Activated T-cell treated with anti-CD3 and anti-CD28 coated beads, Interleukin-2, amount 50 U/mL, for 72 hours (primary cell): ENCODE measurements at places on chromosomes 4 and X. TPM values are rescaled to one million over a fixed set of nuclear protein-coding genes. Genes with fewer than 3 reads are reported as not detected.

DNA sequence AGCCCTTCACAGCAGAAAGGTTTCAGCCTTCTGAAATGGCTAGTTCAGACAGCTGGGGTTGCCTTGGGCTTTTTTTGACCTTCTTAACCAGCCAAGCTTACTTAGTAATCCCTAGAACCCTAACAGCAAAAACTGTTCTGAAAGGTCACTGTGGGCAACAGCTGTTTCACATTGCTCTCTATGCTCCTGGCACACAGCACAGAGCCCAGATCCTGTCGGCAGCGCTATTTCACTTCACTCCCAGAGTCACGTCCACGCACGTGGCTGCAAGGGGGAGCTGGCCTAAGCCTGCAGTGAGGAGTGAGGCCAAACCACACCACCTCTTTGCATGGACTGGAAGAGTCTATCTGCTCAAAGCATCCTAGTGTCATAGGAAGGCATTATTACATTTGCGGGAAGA, 32.0 kb upstream of the STS start:
- DNase-seq: no peak
- H3K27me3 ChIP-seq: no peaks in the 10 kb centered on the region
- H3K4me3 ChIP-seq: no peak overlapping the region
- H3K4me1 ChIP-seq: peaks cover 22% of the 10 kb centered on the region
- H3K36me3 ChIP-seq: peaks cover 2% of the 10 kb centered on the region
- H3K27ac ChIP-seq: no peak overlapping the region

SAGE1 gene
- not detected for total RNA-seq

DNA sequence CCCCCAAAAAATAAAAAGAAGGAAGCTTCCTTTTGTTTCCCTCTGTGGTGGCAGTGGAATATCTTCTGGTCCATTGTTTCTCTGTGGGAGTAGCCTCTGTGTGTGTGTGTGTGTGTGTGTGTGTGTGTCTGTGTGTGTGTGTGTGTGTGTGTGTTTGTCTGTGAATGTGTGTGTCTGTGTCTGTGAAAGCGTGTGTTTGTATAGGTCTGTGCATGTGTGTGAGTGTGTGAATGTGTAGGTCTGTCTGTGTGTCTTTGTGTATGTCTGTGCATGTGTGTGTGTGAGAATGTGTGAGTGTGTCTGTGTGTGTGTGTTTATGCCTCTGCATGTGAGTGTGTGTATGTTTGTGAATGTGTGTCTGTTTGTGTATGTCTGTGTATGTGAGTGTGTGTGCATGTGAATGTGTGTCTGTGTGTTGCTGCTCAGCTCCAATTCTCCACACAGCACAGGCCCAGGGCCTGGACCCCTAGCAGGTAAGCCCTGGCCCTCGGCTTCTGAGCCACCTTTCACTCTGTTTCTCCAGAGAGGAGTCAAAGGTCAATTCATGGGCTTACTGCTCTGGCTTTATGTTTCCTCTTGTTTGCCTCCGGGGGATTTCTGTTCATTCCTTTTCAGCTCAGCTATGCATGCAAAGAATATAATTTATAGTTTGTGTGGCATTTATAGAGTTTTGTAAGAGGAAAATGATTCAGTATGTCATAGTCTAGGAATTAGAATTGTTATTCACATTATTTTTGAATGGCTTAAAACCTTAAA, 89.8 kb downstream of the UCHL1 start:
- H3K36me3 ChIP-seq: no peaks in the 10 kb centered on the region
- no peaks in the 10 kb centered on the region for H3K4me1 ChIP-seq
- no peak for DNase-seq
- H3K4me3 ChIP-seq: no peak overlapping the region
- no peaks in the 10 kb centered on the region for H3K27me3 ChIP-seq

- peak; percentile 15 for DNase-seq
- peaks cover 12% of the 10 kb centered on the region for H3K36me3 ChIP-seq
- no peak overlapping the region for H3K4me3 ChIP-seq
These were observed 128.5 kb downstream of the BCOR start for GRCh38 chrX:39969099-39969818.

DNA sequence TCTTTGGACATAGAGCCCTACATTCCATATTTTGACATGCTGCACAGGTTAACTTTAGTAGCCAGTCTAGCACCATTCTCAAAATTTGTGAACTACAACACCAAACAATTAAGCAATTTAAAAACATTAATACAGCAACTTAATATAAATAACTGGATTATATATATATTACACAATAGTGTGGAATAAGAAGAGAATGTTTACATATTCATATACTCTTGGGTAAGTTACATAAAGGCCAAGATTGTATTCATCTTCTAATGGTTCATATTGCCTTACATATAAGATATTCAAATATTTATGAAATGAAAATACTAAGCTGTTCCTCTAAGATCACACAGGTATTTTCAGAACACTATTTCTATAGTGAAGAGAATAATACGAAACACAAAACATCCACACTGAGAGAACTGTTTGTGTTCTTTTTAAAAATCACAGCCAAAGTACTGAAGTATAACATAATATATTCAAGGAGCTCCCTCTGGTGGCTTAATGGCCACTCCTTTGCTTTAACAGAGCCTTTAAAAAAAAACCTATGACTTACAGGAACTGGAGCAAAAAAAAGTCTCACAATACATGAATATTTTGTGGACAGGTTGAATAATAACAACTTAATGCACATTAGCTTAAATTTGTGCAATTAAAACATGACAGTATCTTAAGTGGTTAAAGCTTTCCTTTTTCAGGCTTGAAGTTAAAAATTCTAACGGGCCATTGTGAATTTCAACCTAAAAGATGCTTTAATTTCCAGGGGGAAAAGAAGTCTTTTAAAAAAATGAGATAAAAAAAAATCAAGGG, 46.2 kb downstream of the NEK1 start:
- peak overlapping the region; percentile 95 for H3K27ac ChIP-seq
- H3K4me3 ChIP-seq: no peak overlapping the region
- peaks cover 5% of the 10 kb centered on the region for H3K4me1 ChIP-seq
- no peak for DNase-seq

DNA sequence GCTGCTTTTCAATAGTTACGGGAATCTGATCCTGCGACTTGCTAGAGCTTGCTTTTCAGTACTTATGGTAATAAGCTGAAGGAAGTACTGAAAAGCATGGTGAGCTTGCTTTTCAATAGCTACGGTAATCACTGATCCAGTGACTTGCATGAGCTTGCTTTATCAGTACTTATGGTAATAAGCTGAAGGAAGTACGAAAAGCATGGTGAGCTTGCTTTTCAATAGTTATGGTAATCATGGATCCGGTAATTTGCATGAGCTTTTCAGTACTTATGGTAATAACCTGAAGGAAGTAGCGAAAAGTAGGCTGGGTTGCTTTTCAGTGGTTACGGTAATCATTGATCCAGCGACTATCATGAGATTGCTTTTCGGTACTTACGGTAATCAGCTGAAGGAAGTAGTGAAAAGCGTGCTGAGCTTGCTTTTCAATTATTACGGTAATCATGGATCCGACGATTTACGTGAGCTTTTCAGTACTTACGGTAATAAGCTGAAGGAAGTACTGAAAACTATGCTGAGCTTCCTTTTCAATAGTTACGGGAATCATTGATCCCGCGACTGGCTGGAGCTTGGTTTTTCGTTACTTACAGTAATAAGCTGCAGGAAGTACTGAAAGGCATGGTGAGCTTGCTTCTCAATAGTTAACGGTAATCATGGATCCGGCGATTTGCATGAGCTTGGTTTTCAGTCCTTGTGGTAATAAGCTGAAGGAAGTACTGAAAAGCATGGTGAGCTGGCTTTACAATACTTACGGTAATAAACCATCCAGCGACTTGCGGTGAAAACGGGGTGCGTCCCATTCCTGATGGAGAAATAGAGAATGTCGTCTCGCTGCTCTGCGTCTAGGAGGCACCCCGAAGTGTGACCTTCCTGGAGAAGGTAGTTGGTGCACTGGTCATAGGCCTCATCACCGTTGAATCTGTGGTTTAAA, 6.5 kb downstream of the CRLF2 start:
- H3K4me3 ChIP-seq: peak overlapping the region; percentile 63
- peaks cover 27% of the 10 kb centered on the region for H3K4me1 ChIP-seq
- H3K27ac ChIP-seq: no peak overlapping the region
- peaks cover 11% of the 10 kb centered on the region for H3K27me3 ChIP-seq

SLC9B1 gene
- total RNA-seq: 2.5 TPM

- H3K27ac ChIP-seq: no peak overlapping the region
- no peak for DNase-seq
- no peaks in the 10 kb centered on the region for H3K36me3 ChIP-seq
- H3K4me1 ChIP-seq: no peaks in the 10 kb centered on the region
These were observed 104.3 kb downstream of the USP46 start for GRCh38 chr4:52554612-52555355.

- DNase-seq: no peak
- H3K27me3 ChIP-seq: no peaks in the 10 kb centered on the region
- no peaks in the 10 kb centered on the region for H3K36me3 ChIP-seq
- no peaks in the 10 kb centered on the region for H3K4me1 ChIP-seq
- no peak overlapping the region for H3K27ac ChIP-seq
- no peak overlapping the region for H3K4me3 ChIP-seq
These were observed 512.5 kb upstream of the SLIT2 start for GRCh38 chr4:19739101-19739651.
